Activated CD8-positive, alpha-beta memory T cell treated with anti-CD3 and anti-CD28 coated beads for 4 hours (primary cell): ENCODE measurements at places on chromosomes 16 and 17.

DNA sequence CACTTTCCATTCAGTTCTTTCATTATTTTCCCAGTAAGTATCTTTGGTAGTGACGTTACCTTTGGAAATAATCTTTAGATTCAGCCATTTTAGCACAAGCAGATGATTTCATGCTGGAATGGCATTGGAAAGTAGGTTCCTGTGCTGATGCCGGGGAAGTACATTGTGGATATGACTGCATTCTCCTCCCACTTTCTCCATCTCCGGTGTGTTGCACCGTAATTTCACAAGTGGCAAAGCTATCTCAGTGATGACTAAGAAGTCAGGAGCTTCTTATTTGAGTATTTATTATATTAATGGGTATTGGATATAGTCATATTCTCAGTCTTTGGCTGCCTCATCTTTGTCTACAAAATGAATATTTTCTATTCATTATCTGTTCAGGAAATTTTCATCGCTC, 69.8 kb downstream of the MRTFB start:
- no peak for DNase-seq

GRCh38 chr17:81483085-81483861, 29.3 kb downstream of the ACTG1 start:
- no peak for DNase-seq

- DNase-seq = no peak
Measured at GRCh38 chr17:27293359-27293897, 486 bp upstream of the WSB1 start.

DNA sequence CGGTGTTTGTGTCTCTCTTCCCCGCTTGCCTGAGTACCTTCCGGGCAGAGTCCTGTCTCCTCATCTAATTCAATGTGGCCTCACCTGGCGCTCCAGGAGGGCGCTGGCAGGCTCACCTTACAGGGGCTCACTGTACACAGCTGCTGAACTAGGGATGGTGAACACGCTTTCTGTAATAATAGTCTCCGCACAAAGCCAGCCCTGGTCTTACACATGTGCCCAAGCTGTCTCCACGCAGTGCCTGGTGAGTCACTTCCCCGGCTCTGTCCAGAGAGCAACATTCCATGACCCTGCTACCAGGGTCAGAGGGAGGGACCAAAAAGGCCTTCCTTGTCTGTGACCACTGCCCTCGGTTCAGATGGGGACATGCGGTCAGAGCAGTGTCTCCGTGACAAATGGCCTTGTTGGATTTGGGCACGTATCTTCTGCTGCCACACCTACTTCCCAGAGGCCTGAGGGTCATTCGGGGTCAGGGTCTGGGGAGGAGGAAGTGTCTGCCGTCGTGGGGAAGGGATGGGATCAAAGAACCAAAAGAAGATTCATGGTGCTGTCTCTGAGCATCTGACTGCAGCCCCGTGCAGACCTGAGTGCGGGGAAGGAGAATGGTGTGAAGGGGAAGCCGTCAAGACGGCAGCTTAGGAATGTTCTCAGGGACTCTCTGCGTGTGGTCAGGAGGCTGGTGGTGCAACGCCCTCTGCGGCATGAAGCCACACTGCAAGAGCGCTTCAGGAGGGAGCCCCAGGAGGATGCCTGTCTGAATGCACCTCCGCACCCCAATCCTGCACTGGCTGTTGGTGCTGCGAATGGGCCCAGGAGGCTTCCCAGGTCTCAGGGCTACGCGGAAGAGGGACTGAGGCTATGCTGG, 68.8 kb downstream of the IL21R start:
- DNase-seq = no peak

- no peak for DNase-seq
Measured at GRCh38 chr16:54164789-54165173, 121.8 kb downstream of the IRX3 start.

- DNase-seq = no peak
Measured at GRCh38 chr17:56141046-56141839, 12.0 kb upstream of the ANKFN1 start.

- no peak for DNase-seq
Measured at GRCh38 chr17:80970044-80970761, 21.4 kb upstream of the CHMP6 start.

- DNase-seq = no peak
Measured at GRCh38 chr16:50940275-50940854, 198.5 kb downstream of the CYLD start.

- DNase-seq = no peak
Measured at GRCh38 chr16:28103516-28104170, 40.1 kb upstream of the GSG1L start.

- no peak for DNase-seq
Measured at GRCh38 chr17:77120868-77121267, 19.9 kb upstream of the SEC14L1 start.
